ENCODE measurements at places on chromosomes 16 and 17.

GRCh38 chr17:55496094-55496881 lies 15.0 kb downstream of the SMIM36 start:
- DNase-seq = no peak

DNA sequence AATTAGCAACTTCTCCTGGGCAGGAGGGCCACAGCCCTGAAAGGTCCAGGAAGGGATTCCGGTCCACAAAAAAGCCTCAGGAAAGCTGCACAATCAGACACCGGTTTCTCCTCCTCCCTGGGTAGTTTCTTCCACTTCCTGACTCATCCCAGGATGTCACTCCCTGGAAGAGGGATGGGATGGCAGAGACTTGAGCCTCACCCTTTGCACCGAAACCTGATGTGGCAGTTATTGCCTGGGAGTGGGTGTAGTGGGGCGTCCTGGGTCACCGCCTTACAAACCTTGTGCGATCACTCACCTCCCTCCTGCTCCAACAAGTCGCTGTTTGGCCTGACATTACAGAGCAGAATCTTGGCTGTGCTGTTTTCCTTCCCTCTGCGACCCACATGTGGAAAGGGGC lies 70.8 kb downstream of the LYRM1 start:
- DNase-seq = no peak

GRCh38 chr16:711084-711483 lies 3.8 kb upstream of the METRN start:
- DNase-seq = no peak

- no peak for DNase-seq
Observed at GRCh38 chr16:13793841-13794409, 126.0 kb upstream of the ERCC4 start.

DNA sequence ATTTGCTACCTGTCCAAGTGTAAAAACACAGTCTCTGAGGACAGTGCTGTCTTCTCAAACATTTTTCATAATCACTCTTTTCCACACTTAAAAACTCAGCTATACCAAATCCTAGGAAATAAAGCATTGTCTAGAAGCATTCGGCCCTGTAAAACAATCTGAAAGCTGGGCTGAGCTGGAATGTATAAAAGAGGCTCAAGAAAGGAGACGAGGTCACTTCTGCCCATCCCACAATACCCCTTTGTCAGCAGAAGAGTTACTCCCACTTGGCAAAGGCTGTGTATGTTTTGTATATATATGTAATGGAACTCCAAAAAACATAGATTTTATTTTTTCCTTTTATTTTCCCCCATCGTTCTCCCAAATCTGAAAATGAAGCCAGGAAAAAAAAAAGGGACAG lies 43.9 kb downstream of the STH start:
- no peak for DNase-seq

DNA sequence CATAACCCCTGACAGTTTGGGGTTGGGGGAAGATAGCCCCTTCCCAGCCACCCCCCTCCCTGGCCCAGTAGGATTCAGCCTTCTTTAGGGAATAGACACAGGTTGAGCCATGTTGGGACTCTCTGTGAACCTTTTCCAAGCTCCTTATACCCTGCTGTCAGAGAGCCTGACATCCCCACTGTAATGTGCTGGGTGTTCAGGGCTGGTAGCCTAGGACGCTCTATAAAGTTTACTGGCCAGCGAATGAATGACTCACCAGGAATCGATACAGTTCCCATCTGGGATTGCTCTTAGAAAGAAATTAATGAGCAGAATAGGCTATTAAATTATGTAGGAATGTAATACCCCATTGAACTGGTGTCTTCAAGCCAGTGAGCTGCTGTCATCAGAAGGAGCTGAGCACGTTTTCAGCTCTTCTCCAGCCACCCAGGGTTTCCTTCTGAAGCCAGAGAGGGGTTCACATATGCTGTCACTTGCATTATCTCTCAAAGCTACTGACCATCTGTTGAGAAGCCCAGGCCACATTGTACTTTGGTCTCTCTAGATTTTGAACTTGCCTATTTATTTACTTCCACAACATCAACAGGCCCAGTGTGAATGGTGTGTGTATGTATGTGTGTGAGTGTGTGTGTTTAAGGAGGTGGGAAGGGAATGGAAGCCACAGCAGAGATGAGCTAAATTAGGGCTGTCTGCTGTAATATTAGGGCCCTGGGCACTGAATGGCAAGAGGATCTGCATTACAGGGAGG lies 64.9 kb downstream of the SPACA3 start:
- DNase-seq = no peak

DNA sequence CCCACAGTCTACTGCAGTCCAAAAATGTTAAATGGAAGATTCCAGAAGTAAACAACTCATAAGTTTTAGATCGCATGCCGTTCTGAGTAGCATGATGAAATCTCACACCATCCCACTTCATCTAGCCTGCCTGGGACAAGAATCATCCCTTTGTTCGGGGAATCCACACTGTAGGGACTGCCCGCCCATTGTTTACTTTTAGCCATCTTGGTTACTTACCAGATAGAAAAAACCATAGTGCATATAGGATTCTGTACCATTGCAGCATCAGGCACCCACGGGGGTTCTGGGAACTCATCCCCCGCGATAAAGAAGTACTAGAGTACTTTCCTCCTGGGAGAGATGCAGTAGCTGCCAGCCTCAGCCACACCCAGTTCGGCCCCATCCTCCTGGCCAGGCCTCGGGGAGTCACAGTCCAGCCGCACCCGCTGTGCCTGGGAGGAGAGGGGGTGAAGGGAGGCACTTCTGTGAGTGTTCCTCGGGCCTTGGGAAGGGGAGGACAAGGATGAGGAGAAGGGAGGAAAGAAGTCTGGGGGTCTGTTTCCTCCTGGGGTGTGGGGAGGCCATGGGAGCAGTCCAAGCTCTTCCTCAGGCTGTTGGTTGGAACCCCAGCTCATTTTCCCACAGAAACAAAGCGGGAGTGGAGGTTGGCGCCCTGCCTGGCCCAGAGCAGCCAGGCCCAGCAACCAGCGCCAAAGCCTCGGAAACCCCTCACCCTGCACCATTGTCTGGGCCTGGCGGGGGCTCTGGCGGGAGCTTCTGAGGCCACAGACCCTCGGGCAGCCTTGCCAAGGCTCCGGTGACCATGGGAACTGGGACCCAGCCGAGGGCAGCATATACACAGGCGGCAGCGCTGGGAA lies 8.9 kb downstream of the TRIM47 start:
- DNase-seq = no peak

DNA sequence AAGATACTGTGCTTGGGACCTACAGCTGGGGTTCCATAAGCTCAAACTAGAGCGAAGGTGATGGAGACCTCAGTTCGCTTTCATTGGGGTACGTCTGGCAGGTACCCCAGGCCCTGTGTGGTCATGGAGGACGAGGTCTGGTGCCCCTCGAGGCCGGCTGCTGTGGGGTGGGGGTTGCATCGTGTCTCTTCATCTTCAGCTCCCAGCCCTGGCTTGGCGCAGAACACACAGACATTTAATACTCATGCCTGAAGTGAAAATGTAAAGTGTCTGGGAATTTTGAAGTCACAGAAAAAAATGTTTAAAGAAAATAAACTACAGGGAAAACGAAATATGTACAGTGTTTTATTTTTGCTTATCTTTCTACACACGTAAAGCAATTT lies 80.5 kb downstream of the TBC1D16 start:
- no peak for DNase-seq

GRCh38 chr16:67241008-67241900 lies 6.0 kb downstream of the FHOD1 start:
- no peak for DNase-seq

DNA sequence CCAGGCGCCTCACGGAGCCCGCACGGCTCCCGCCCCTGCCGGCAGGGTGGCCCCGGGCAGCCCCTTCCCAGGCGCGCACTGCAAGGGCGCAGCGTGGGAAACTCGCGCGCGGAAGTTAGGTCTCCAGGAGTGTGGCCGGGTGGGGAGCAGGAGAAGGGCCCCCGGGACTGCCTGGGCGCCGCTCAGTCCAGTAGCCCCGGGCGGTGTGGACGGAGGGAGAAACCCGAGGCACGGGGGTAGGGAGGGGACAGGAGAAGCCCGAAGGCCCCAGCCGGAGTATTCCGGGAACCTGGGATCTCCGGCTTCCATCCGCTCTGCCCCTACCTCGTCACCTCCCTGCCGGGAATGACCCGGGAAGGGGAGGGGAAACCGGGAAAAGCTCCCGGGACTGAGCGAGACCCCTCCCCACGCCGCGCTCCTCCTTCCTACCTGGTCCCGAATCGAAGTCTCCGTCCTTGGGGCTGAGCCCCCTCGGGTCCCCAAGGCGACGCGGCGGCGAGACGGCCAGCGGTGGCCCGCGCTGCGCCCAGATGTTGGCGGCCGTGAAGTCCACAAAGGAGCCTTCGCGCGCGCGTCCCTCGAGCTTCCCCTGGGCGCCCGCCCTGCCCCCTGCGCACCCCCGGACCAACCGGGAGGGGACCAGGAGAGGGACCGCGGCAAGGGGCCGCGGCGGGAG lies 418 bp downstream of the SOCS3 start:
- no peak for DNase-seq

DNA sequence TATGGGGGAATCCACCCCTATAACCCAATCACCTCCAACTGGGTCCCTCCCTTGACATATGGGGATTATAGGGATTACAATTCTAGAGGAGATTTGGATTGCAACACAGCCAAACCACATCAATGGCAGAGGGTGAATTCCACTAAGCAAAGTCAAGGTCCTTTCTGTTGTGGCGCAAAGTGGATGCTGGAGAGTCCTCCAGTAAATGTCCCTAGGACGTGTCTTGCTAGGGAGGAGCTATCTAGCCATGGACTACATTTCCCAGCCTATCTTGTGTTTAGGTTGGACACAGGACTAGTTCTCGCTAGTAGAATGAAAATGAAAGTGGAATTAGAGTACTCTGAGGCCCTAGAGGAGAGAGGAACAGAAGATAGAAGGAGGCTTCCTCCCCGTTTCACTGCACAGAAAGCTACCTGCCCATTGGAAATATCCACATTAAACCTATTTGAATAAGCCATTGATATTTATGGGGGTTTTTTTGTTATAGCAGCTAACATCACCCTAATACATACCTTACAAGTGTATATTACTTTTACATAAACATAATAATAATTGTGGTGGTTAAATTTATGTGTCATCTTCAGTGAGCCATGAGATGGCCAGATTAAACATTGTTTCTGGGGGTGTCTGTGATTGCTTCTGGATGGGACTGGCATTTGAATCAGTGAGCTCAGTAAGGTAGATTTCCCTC lies 56.7 kb upstream of the ERCC4 start:
- DNase-seq = no peak

GRCh38 chr17:12842936-12843335 lies 53.6 kb downstream of the ARHGAP44 start:
- no peak for DNase-seq

GRCh38 chr17:48150597-48151001 lies 43.0 kb downstream of the SNX11 start:
- no peak for DNase-seq

All from activated naive CD4-positive, alpha-beta T cell (primary cell).